ENCODE measurements at places on chromosomes 7 and 10.

GRCh38 chr7:51314726-51315125 is 1.9 kb downstream of the COBL start:
- H3K36me3 ChIP-seq, result peaks cover 6% of the 10 kb centered on the region
- DNase-seq, result peak; percentile 39
- H3K4me1 ChIP-seq, result peaks cover 11% of the 10 kb centered on the region
- no peaks in the 10 kb centered on the region for H3K27me3 ChIP-seq

DNA sequence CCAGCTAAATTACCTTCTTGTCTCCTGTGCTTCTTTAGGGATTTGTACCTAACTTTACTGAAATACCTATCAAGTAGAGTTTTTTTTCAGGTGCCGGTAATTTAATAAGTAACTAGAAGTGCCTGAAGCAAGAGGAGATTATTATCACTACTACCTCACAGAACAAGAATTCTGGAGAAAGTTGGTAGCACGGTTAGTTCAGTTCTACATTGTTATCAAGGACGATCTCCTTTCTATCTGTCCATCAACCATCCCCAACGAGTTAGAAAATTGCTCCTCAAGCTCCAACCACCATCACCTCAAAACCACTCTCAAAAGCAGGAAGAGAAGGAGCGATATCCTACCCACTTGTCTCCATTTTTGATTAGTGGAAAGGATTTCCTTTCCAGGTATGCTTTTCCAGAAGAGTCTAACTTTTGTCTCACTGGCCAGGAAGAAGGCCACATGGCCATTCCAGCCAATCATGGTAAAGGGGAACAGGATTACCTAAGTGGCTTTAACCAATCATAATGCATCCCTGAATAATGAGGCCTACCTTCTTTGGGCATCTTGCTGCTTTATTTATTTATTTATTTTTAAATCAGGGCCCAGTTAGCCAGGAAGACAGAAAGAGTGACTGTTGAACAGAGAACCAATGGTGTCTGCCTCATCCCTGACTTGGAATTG is 265.2 kb downstream of the SNX13 start:
- peaks cover 66% of the 10 kb centered on the region for H3K4me1 ChIP-seq
- H3K27me3 ChIP-seq, result no peaks in the 10 kb centered on the region
- peaks cover 8% of the 10 kb centered on the region for H3K36me3 ChIP-seq
- peak overlapping the region; percentile 97 for H3K27ac ChIP-seq

DNA sequence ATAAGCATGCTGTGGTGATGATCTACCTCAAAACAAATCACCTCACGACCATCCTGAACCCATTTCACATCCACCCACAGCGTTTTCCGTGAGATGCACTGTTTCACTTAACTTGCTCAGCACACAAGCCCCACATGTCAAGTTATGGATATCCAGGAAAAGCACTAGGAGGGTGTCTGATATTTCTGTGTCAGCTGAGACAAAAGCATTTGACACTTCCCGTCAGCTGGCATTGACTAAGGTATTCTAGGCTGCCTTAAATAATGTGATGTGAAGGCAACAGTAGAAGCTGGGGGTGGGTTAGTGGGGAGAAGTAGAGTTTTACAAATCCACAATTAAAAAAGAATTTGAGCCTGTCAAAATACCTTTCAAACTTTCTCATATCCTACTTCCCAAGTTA is 68.7 kb upstream of the MDFIC start:
- no peaks in the 10 kb centered on the region for H3K27me3 ChIP-seq
- no peaks in the 10 kb centered on the region for H3K4me1 ChIP-seq
- H3K27ac ChIP-seq, result no peak overlapping the region
- no peak for DNase-seq

DNA sequence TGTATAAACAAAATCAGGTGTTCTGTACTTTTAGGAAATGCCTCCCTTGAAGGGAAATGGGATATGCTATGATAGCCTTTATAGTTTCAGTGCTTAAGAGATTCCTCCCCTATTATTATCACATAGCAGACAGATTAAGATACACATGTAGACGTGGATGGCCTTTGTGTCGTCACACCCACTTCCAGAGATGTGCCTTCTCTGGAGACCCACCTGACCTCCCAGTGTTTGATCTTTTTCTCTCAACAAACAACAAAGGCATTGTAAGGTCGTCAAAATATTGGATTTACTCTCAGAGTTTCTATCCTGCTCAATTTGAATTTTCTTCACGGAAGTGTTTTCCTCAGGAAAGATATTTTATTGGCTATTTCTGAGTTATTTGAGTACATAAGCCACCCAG is 25.7 kb upstream of the C1GALT1 start:
- DNase-seq, result no peak
- H3K27me3 ChIP-seq, result no peaks in the 10 kb centered on the region
- peak overlapping the region; percentile 84 for H3K27ac ChIP-seq
- H3K4me3 ChIP-seq, result peak overlapping the region; percentile 71
- no peaks in the 10 kb centered on the region for H3K36me3 ChIP-seq

DNA sequence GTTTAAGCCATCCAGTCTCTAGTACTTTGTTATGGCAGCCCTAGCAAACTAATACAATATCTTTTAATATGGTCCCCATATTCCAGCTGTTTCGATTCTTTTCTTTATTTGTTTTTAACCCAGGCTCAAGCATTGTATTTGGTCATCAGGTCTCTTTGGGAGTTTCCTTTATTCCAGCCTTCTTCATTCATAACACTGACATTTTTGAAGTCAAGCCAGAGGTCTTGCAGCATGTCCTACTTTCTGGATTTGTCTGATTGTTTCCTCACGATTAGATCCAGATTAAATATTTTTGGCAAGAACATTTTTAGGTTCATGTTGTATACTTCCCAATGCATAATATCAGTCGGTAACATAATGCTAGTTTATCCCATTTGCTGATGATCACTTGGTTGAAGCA is 11.8 kb downstream of the SLC25A13 start:
- no peaks in the 10 kb centered on the region for H3K27me3 ChIP-seq
- H3K27ac ChIP-seq, result peak overlapping the region; percentile 5
- peaks cover 61% of the 10 kb centered on the region for H3K4me1 ChIP-seq
- H3K36me3 ChIP-seq, result peaks cover 19% of the 10 kb centered on the region

DNA sequence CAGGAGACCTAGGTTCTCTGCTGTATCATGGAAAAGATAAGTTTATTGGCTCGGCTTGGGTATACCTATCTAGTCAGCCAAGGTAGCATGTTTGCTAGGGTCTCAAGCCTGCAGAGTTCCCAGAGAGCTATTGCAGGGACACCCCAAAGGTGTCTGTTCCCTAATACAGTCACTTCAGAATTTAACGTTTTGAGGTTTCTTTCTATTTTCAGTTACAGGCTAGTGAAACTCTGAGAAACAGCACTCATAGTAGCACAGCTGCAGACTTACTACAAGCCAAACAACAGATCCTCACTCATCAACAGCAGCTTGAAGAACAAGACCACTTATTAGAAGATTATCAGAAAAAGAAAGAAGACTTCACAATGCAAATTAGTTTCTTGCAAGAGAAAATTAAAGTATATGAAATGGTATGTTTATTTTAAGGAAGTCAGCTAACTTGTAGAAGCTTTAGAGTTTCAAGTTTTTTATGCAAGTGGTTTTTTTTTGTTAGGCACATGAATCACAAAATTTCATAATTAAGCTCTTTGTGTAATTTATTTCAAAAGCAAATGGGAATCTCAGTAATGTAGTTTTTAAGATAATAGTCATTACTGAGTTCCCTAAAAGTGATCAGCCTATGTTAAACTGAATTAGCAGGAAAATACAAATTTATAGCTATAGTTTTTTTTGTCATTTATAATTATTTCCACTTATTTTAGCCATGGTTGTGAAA is 54.9 kb downstream of the AKAP9 start:
- no peak for DNase-seq
- H3K27me3 ChIP-seq, result no peaks in the 10 kb centered on the region
- H3K4me1 ChIP-seq, result no peaks in the 10 kb centered on the region

DNA sequence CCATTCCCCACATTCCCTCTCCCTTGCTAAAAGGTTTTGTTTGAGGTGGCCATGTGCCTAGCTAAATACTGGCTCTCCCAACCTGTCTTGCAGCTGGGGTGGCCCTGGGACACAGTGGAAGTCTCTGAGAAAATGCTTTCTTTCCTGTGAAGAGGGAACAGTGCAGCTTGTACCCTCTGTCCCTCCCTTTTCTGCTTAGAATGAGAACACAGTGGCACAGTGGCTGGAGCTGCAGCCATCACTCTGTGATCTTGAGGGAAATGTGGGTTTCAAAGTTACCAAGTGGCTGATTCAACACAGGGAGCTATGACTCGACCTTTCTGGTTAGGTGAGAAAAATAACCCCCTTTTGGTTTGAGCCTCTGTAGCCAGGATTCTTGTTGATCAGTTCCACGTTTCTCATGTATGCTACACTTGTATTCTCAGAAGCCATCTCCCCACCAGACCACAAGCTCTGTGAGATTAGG is 62.7 kb upstream of the CARD11 start:
- H3K27ac ChIP-seq, result no peak overlapping the region
- H3K4me3 ChIP-seq, result no peak overlapping the region
- DNase-seq, result no peak
- H3K36me3 ChIP-seq, result no peaks in the 10 kb centered on the region
- H3K4me1 ChIP-seq, result no peaks in the 10 kb centered on the region

DNA sequence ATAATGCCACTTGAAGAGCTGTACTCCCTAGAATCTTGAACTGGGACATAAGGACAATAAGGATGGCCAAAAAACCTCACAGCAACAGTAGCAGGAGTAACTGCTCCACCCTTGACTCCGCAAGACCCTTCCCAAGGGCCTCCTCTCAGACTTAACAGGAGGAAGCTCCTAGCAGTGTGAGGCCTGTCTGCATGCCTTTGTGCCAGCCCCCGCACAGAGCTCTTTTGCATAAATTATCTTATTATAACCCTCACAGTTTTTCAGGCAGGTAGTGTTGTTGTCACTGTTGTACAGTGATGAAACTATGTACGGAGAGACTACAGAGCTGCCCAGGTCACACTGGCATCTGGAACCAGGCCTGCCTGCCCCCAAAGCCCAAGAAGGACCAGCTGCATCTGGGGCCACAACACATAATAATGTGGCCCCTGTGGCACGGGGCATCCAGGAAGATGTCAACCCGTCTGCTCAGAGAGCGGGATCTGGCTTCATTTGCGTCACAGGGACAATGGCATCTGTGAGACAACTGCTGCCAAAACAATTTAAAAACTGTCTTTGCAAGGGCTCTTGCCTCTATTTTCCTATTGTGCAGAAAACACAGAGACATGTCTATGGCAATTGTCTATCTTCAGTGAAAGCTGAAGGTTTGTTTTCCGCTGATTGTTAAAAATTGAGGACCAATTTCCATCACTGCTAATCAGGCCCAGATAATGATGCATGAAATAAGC is 249.3 kb upstream of the GRB10 start:
- no peaks in the 10 kb centered on the region for H3K4me1 ChIP-seq
- no peak overlapping the region for H3K27ac ChIP-seq
- H3K4me3 ChIP-seq, result no peak overlapping the region
- H3K36me3 ChIP-seq, result peaks cover 9% of the 10 kb centered on the region
- H3K27me3 ChIP-seq, result no peaks in the 10 kb centered on the region
- DNase-seq, result no peak
